ENCODE measurements at places on chromosomes 5 and 9. TPM values are rescaled to one million over a fixed set of nuclear protein-coding genes. Genes with fewer than 3 reads are reported as not detected.

DNA sequence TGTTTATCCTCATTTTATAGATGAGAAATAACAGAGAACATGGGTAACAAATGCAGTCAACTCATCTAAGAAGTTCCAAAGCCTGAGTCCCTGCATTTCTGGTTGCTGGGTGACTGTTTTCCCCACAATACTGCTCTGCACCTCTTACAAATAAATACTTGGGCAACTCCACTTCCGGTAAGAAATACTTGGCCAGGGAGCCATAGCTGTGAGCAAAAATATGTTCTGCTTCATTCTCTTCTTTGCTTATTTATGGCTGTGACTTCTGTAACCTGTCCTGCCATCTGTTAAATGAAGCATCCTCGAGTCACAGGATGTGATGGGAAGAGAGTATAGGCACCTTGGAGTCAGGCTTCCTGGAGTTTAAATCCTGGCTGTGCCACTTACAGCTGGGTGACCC is 49.9 kb downstream of the GDNF start:
- no peak for DNase-seq
- H3K27me3 ChIP-seq = no peaks in the 10 kb centered on the region
- no peaks in the 10 kb centered on the region for H3K36me3 ChIP-seq
- no peak overlapping the region for H3K27ac ChIP-seq

GRCh38 chr5:88128813-88129212 is 139.8 kb downstream of the TMEM161B start:
- no peak overlapping the region for H3K4me3 ChIP-seq
- no peaks in the 10 kb centered on the region for H3K27me3 ChIP-seq
- DNase-seq = no peak
- no peaks in the 10 kb centered on the region for H3K4me1 ChIP-seq

GRCh38 chr9:130414081-130414731 is 30.6 kb upstream of the ASS1 start:
- no peaks in the 10 kb centered on the region for H3K36me3 ChIP-seq
- no peak overlapping the region for H3K4me3 ChIP-seq
- no peaks in the 10 kb centered on the region for H3K27me3 ChIP-seq
- DNase-seq = no peak

DNA sequence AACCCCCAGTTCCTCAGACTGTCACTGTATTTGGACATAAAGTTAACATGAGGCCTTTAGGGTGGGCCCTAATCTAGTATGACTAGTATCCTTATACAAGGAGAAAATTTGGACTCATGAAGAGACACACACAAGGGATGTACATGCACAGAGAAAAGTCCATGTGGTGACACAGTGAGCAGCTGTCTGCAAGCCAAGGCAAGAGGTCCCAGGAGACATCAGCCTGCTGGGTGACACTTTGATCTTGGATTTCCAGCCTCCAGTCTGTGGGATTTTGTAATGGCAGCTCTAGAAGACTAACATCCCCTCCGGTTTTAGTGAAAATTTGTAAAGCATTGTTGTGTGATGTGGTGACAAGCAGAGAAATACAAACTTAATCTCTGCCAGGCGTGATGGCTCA is 66.1 kb downstream of the RAI14 start:
- no peaks in the 10 kb centered on the region for H3K4me1 ChIP-seq
- no peak overlapping the region for H3K4me3 ChIP-seq
- no peaks in the 10 kb centered on the region for H3K36me3 ChIP-seq
- H3K27ac ChIP-seq = no peak overlapping the region

GRCh38 chr5:175133185-175133584 is 310.8 kb downstream of the DRD1 start:
- no peaks in the 10 kb centered on the region for H3K27me3 ChIP-seq
- no peaks in the 10 kb centered on the region for H3K4me1 ChIP-seq
- H3K36me3 ChIP-seq = no peaks in the 10 kb centered on the region

STOML2 gene
- 177 TPM for polyA plus RNA-seq

Measured in heart left ventricle (tissue), 16 donors.